Ascending aorta (tissue), 2 donors: ENCODE measurements at places on chromosomes 11 and 22. TPM values are rescaled to one million over a fixed set of nuclear protein-coding genes. Genes with fewer than 3 reads are reported as not detected.
A peak's percentile ranks its signal among the peaks of the same experiment; 100 is the strongest.

DNA sequence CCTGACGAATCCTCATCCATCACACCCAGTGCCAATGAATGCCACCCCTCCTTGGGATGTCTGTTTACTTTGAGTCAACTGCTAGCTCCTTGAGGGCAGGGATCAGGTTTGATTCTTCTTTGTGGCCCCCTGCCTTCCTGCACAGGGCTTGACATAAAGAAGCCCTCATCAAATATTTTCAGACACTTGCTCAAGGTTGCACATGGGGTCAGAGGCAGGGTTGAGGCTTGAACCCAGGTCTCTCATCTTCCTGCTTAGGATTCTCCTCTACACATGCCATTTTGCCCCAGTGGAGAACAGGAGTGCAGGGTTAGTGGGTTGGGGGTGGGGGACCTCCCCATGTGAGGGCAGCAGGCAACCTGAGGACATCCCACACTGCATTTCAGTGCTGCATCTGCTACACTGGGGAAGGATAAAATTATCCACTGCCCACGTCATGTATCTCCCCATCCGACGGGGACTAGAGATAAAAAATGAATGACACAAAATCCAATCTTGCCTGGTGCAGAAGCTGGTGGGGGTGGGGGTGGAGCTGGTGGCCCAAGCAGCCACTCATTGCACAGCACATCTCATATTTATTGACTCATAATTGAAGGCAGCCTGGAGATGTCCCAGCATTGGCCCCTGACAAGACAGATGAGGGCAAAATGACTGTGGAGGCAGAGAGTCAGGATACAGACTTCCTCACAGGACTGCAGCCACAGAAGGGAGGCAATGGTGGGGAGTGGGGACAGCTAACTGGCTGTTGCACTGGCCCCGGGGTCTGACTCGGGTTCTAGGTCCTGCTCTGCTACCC lies 41.3 kb downstream of the NEU3 start:
- no peak for DNase-seq
- H3K27me3 ChIP-seq = no peaks in the 10 kb centered on the region
- no peaks in the 10 kb centered on the region for H3K36me3 ChIP-seq
- H3K27ac ChIP-seq = no peak overlapping the region

DNA sequence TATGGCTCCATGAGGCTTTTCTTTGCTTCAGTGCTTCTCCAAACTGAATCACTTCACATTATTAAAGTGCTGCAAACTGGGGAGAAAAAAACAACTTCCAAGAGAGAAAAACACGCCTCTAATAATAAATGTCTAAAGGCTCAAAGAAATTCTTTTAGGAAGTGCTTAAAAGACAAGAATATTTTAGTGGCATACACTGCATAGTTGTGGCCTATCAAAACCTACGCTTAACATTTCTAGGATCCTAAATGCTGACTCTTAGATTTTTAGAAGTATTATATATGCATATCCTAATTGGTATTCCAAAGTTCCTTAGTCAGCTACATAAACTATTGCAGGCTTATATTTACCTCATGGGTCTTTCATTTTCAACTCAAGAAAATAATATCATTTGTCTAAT lies 879.0 kb upstream of the CCDC90B start:
- H3K27me3 ChIP-seq = no peaks in the 10 kb centered on the region
- no peaks in the 10 kb centered on the region for H3K4me1 ChIP-seq
- no peak for DNase-seq
- H3K4me3 ChIP-seq = no peak overlapping the region

The SCGB1A1 gene
- not detected for total RNA-seq

The PARVG gene
- total RNA-seq = 19.9 TPM

- H3K27ac ChIP-seq = no peak overlapping the region
- H3K27me3 ChIP-seq = no peaks in the 10 kb centered on the region
- no peaks in the 10 kb centered on the region for H3K36me3 ChIP-seq
Measured at GRCh38 chr11:120714438-120714837, 202.9 kb downstream of the GRIK4 start.

GRCh38 chr22:37529652-37530345 lies 10.6 kb upstream of the CARD10 start:
- DNase-seq = no peak
- H3K4me3 ChIP-seq = no peak overlapping the region
- no peaks in the 10 kb centered on the region for H3K27me3 ChIP-seq
- H3K27ac ChIP-seq = no peak overlapping the region
- no peaks in the 10 kb centered on the region for H3K4me1 ChIP-seq

The DENND6B gene
- total RNA-seq = 1.4 TPM

DNA sequence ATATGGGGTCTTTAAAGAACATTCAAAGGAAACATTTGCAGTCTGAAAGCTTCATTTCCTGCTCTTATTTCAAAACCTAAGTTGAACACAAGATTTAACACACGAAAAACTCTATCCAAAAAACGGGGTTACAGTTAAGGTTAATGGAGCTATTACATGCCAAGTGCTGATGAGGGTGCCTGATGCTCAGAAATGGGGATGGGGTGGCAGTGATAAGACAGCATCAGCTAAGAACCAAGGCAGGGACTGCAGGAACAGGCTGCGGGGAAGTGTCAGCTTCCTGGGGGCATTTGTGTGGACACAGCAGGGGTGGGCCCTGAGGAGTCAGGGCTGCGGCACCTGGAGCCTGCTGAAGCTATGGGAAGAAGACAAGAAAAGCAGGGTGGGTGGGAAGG lies 12.2 kb downstream of the DGCR2 start:
- peaks cover 26% of the 10 kb centered on the region for H3K4me1 ChIP-seq
- DNase-seq = no peak
- H3K4me3 ChIP-seq = no peak overlapping the region
- H3K27me3 ChIP-seq = no peaks in the 10 kb centered on the region
- no peaks in the 10 kb centered on the region for H3K36me3 ChIP-seq
- no peak overlapping the region for H3K27ac ChIP-seq

DNA sequence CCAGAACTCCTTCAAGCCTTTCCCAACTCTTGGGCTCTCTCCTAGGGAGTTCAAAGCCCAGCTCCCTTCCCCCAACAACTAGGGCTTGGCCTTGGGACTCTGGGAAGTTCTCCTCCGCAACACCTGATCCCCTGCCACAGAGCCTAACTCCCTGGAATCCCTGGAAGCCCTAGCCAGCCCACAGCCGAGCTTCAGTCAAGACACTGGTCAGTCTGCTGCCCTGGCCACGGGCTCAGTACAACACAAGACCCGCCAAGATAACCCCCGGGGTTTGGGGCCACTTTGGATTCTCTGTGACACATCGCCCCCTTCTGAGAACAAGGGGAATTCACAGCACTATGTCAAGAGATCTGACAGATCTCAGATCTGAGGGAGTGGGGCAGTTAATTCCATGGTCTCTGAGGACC lies 58.3 kb downstream of the SLC22A12 start:
- H3K36me3 ChIP-seq = peaks cover 10% of the 10 kb centered on the region
- H3K4me1 ChIP-seq = no peaks in the 10 kb centered on the region
- no peak overlapping the region for H3K4me3 ChIP-seq
- no peak for DNase-seq
- H3K27ac ChIP-seq = no peak overlapping the region

DNA sequence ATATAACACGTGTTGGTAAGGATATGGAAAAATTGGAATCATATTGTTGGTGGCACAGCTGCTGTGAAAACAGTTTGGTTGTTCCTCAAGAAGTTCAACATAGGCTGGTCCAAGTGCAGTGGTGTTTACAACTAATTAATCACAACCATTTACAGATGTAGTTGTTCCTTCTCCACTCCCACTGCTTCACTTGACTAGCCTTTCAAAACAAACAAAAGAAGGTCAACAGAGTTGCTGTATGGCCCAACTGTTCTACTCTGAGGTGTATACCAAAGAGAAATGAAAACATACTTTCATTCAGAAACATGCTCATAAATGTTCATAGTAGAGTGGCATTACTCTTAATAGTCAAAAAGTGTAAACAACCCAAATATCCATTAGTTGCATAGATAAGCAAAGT lies 36.6 kb upstream of the ACAT1 start:
- H3K36me3 ChIP-seq = no peaks in the 10 kb centered on the region

DNA sequence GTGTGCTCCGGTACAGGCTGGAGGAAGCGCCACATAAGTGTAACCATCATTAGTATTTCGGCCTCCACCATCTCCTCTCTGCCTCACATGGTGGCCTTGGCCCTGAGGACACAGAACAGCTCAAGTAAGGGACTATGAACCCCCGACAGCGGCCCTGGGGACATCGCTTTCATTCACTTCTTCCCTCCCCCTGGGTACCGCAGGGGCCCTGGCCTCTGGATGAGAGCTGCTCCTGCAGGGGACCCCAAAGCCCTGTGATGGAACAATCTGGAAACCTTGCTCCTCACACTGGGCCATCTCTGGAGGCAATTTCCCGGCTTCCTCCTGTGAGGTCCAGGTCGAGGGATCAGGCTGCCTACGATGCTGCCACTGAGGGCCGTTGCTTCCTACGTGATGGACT lies 565.5 kb downstream of the BRD1 start:
- no peaks in the 10 kb centered on the region for H3K36me3 ChIP-seq
- H3K27me3 ChIP-seq = no peaks in the 10 kb centered on the region
- peak; percentile 49 for DNase-seq
- no peak overlapping the region for H3K27ac ChIP-seq

GRCh38 chr11:60592601-60593000 lies 77.4 kb downstream of the MS4A13 start:
- no peak for DNase-seq
- no peak overlapping the region for H3K4me3 ChIP-seq
- H3K27me3 ChIP-seq = no peaks in the 10 kb centered on the region
- no peaks in the 10 kb centered on the region for H3K4me1 ChIP-seq

GRCh38 chr11:35347921-35348331 lies 71.4 kb downstream of the SLC1A2 start:
- no peak for DNase-seq
- no peak overlapping the region for H3K27ac ChIP-seq
- H3K4me1 ChIP-seq = peaks cover 6% of the 10 kb centered on the region
- no peaks in the 10 kb centered on the region for H3K27me3 ChIP-seq
- no peak overlapping the region for H3K4me3 ChIP-seq
- no peaks in the 10 kb centered on the region for H3K36me3 ChIP-seq

DNA sequence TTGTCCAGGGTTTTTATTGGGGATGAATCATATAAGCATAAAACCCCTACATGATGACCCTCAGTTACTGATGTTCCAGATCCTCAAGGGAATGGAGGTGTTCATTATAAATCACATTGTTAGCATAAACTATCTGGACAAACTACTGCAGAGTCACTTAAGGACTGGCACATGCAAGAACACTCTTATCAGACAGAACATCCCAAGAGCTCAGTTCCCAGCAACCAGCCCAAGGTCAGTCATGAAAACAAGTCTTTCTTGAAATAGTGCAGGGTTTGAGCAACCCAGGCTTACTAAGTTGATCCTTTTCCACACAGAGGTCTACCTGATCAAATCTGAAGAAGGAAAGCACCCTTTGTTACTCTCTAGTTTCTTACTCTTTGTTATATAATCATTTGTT lies 13.5 kb upstream of the PTS start:
- H3K4me1 ChIP-seq = no peaks in the 10 kb centered on the region
- no peaks in the 10 kb centered on the region for H3K36me3 ChIP-seq
- DNase-seq = no peak

DNA sequence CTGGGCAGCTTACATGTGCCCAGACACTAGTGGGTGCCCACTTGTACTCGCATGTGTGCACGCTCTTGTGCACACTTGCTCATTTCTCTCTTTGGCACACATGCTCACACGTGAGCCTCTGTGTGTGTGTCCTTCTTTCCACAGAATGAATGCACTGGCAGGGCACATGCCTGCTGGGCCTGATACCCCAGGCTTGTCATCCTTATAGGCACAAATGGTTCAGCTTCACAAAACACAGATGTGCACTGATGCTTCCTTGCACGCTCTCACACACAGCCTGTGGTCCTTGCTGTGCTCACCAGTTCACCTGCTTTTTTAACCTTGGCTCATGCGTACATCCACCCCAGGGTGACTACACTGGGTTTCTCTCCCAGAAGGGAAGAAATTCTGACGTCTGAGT lies 174.8 kb downstream of the BUD13 start:
- H3K4me1 ChIP-seq = peaks cover 8% of the 10 kb centered on the region
- no peak overlapping the region for H3K27ac ChIP-seq
- H3K36me3 ChIP-seq = no peaks in the 10 kb centered on the region

- H3K27me3 ChIP-seq = no peaks in the 10 kb centered on the region
- no peak overlapping the region for H3K4me3 ChIP-seq
- no peaks in the 10 kb centered on the region for H3K36me3 ChIP-seq
Measured at GRCh38 chr11:115396533-115396932, 107.7 kb downstream of the CADM1 start.

The TRIM68 gene
- 18.6 TPM for total RNA-seq

DNA sequence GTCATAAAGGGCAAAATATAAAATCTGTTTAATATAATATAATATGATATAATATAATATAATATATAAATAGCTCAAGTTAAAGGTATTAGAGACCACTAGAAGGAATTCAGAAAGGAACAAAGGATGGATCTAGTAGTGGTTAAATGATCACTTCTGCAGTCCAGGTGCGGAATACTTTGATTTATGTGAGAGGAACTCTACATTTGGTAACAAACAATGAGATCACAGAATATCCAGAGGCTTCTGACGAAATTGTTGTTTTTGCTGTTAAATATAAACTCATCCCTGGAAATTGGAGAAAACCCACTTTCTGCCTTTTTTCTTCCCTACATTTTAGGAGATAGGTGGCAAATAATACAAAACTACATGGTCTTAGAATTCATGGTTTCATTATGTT lies 36.0 kb downstream of the ATXN10 start:
- no peak overlapping the region for H3K27ac ChIP-seq
- DNase-seq = no peak
- H3K36me3 ChIP-seq = peaks cover 20% of the 10 kb centered on the region
- H3K4me1 ChIP-seq = peaks cover 3% of the 10 kb centered on the region
